Lower lobe of right lung (tissue), 2 donors: ENCODE measurements at places on chromosomes 3 and 15. TPM values are rescaled to one million over a fixed set of nuclear protein-coding genes. Genes with fewer than 3 reads are reported as not detected.

DNA sequence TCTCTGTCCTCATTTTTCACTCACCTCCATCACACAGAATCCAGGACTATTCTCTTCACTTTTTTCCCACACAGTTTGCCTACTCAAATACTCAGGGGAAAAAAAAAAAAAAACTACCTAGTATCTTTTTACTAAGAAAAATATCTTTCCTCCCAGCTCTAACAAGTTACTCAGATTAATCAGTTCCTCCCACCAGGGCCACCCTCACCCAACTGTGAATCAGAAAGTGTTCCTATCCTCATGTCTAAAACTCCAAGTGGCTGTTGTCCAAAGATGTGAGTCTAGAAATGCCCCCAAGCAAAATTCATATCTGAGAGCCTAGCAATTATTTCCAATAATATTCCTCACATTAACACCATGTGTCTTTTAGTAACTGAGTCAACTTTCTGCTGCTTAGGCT is 268.0 kb downstream of the ERC2 start:
- H3K4me3 ChIP-seq: no peak overlapping the region

The CACNA1D gene
- 33.6 TPM for total RNA-seq

DNA sequence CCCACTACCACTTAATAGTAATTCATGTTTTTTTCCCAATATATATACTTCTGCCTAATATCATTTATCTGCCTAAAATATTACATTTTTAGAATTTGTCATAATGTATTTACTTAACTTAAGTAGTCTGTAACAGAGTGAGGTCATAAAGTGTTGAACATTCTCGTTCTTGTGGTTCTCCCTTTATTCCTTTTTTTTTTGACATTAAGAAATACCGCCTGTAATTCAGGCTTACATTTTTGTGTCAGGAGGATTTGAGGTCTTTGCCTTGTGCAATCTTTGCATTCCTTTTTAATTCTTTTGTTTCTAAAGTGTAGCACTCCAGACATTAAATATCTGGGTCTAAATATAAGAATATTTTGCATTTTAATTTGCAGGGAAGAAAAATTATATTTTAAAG is 315.4 kb downstream of the PTPRG start:
- no peaks in the 10 kb centered on the region for H3K27me3 ChIP-seq
- no peak overlapping the region for H3K4me3 ChIP-seq
- H3K27ac ChIP-seq: no peak overlapping the region
- peaks cover 17% of the 10 kb centered on the region for H3K4me1 ChIP-seq
- no peaks in the 10 kb centered on the region for H3K36me3 ChIP-seq

DNA sequence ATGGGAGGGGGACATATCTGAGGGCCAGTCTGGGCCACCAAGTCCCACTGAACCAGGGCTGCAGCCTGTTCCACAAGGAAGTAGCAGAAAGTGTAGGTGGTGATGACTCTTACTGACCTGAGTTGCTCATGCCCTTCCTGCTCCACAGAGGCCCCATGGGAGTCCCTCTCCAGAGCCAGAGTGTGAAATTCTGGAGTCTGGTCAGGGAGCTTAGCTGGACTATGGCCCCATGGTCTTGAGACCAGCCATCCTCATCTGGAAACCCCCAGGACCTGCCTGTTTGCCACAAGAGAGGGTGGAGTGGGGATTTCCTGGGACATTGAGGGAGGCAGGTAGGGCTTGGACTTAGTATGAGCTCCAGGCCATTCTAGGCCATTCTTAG is 3.0 kb downstream of the SPINT1 start:
- peak overlapping the region; percentile 71 for H3K4me3 ChIP-seq
- DNase-seq: no peak
- H3K27me3 ChIP-seq: peaks cover 16% of the 10 kb centered on the region

The CD80 gene
- 8.6 TPM for total RNA-seq

- no peaks in the 10 kb centered on the region for H3K27me3 ChIP-seq
- no peak overlapping the region for H3K4me3 ChIP-seq
- peaks cover 33% of the 10 kb centered on the region for H3K4me1 ChIP-seq
- H3K36me3 ChIP-seq: no peaks in the 10 kb centered on the region
- no peak overlapping the region for H3K27ac ChIP-seq
- DNase-seq: no peak
Observed at GRCh38 chr3:81740731-81741130, 20.7 kb downstream of the GBE1 start.

- H3K36me3 ChIP-seq: no peaks in the 10 kb centered on the region
- peaks cover 4% of the 10 kb centered on the region for H3K4me1 ChIP-seq
- H3K27me3 ChIP-seq: no peaks in the 10 kb centered on the region
- no peak for DNase-seq
- H3K27ac ChIP-seq: no peak overlapping the region
Observed at GRCh38 chr3:186088335-186088734, 20.6 kb downstream of the ETV5 start.
